ENCODE measurements at places on chromosomes 6 and 20.

- DNase-seq: no peak
Measured at GRCh38 chr6:72855471-72855870, 233.6 kb downstream of the KCNQ5 start.

DNA sequence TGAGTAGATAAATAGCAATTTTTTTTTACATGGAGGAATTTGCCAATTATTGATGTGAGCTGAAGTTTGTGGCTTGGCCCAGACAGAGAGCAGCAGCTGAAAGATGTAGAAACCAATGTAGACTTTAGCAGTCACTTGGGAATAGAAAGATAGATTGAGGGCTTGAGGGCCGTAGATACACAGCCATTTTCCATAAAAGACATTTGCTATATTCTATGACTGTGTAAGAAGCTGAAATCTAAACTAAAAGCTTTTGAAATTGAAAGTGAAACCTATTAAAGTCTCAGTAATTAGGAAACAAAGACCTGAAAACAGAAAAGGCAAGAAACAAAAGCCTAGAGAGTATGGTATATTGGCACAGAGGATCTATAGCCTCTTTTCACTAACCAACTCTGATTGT is 332.7 kb downstream of the CENPW start:
- DNase-seq: no peak

DNA sequence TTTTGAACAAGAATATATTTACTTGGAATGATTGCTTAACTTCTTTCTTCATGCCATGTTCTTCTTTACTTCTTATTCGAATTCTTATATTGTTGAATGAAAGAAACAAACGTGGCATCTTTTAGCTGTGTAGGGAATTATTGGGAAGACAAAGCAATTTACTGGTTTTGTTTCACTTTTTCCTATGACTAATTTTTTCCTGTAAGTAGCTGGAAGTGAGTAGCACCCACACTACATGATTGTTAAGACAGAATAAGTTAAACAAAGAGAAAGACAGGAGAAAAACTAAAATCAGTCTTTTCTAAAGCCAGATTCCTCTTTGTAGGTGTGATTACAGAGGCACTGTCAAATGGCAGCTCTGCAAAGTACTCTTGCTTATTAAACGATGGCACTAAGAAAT is 593.4 kb downstream of the EYS start:
- DNase-seq: no peak

- no peak for DNase-seq
Measured at GRCh38 chr6:132614554-132614953, 9.5 kb downstream of the TAAR2 start.

GRCh38 chr6:1802491-1803395 is 193.0 kb downstream of the FOXC1 start:
- DNase-seq: no peak

GRCh38 chr6:69286331-69286730 is 510.5 kb downstream of the LMBRD1 start:
- DNase-seq: no peak

DNA sequence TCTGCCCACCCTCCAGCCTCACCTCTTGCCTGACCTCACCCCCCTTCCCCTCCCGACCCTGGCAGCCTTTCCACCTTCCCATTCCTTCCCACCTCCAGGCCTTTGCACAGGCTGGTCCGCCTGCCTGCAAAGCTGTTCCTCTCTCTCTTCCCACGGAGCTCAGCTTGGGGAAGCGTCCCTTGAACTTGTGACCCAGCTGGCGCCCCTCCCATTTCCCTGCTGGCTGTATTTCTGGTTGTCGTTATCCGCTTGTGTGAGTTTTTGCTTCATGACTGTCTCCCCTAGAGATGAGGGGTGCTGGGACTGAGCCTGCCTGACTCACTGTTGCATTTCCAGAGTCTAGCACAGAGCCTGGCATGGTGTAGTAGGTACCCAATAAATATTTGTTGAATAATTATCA is 32.5 kb downstream of the VSTM2L start:
- no peak for DNase-seq

DNA sequence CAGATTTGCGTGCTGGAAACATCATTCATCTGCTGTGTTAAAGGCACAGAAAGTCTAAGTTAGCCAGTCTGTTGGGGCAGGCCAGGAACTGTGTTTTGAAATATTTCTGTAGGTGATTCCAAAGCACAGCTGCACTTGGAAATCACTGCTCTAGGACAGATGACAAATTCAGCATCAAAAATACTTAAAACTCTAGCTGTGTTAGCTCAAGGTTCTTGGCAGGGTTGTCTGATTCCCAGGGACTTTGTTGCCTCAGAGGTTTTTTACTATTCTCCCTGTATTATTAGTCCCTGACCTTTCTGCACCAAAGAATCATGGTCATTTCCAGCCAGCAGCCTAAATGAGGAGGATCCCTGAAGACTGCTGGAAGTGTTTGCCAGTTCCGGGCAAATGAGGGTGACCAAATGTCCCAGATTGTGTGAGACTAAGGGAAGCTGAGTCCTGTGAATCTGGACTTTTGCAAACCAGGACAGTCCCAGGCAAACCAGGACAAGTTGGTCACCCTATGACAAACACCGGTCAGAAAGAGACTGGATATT is 84.3 kb upstream of the TMEM30A start:
- no peak for DNase-seq

- DNase-seq: no peak
Measured at GRCh38 chr20:36074983-36075382, 79.6 kb upstream of the EPB41L1 start.

DNA sequence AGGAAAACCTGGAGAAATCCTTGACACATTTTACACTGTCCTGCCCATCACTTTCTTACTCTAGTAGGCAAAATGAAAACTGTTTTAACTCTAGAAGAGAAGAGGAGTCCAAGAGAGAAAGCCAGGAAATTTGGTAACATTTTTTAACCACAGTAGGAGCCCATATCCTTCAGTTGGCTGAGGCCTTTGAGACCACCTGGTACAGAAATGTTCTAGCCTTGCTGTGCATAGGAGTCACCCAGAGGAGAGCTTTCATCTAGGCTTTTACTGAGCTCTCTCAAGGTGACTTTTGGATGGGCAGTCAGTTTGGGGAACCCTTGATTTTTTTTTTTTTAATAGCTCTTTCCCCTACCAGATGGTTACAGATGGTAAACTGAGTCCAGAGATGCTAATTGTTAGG is 25.0 kb downstream of the LRRN4 start:
- DNase-seq: no peak

DNA sequence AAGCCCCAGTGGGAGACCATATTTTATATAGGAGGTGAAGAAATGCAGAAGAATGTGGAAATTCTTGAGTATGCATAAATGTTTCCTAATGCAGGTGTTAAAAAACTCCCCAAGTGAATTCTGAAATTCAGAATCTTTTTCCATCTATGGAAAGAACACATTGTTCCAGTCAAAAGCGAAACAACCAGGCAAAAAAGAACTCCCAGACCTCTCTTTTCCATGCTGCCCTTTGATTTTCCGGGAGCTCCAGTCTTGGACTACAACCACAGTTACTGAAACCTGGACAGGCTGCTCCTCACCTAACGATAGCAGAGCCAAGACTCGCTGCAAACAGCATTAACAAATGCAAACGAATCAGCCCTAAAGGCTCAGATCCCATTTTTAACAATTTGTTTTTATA is 108.7 kb upstream of the CNKSR3 start:
- DNase-seq: no peak

GRCh38 chr6:138092686-138093085 is 14.5 kb downstream of the PERP start:
- no peak for DNase-seq
